Activated CD4-positive, alpha-beta T cell treated with anti-CD3 and anti-CD28 coated beads for 24 hours (primary cell): ENCODE measurements at places on chromosomes 1 and 21.

DNA sequence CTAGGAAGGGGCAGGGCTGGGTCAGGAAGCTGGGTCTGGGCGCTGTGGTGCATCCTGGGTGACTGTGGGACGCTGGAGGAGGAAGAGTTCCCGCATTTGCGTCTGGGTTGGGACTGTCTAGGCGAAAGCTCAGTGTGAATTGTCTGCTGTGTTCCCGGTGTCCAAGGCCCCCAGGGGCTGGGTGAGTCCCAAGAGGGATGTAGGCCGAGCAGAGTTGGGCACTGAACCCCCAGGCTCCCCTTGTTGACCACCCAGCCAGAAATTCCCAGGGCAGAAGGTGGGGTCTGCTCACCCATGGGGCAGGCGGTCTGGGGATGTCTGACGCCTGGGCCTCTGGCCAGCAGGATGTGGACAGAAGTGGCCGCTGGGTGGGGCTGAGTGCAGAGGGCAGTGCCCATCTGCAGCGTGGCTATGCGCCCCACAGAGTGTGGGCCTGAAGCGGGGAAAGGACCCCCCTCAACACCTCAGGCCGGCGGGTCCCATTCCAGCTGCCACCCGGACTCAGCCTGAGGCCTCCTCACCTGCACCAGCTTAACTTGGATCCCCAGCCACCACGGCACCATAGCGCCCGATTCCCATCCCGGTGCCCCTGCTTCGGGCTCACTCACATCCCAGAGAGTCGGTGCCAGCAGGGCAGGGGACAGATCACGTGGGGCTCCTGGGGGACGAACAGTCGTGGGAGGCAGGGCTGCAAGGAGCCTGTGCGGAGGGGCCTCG, 37.0 kb upstream of the POFUT2 start:
- DNase-seq = no peak

- no peak for DNase-seq
Measured at GRCh38 chr1:18883079-18883478, 19.3 kb downstream of the ALDH4A1 start.

GRCh38 chr1:101004061-101004460, 21.5 kb downstream of the DPH5 start:
- DNase-seq = no peak

GRCh38 chr1:199946305-199947155, 81.0 kb upstream of the NR5A2 start:
- no peak for DNase-seq

- DNase-seq = no peak
Measured at GRCh38 chr1:10450156-10450814, 454 bp downstream of the CORT start.

DNA sequence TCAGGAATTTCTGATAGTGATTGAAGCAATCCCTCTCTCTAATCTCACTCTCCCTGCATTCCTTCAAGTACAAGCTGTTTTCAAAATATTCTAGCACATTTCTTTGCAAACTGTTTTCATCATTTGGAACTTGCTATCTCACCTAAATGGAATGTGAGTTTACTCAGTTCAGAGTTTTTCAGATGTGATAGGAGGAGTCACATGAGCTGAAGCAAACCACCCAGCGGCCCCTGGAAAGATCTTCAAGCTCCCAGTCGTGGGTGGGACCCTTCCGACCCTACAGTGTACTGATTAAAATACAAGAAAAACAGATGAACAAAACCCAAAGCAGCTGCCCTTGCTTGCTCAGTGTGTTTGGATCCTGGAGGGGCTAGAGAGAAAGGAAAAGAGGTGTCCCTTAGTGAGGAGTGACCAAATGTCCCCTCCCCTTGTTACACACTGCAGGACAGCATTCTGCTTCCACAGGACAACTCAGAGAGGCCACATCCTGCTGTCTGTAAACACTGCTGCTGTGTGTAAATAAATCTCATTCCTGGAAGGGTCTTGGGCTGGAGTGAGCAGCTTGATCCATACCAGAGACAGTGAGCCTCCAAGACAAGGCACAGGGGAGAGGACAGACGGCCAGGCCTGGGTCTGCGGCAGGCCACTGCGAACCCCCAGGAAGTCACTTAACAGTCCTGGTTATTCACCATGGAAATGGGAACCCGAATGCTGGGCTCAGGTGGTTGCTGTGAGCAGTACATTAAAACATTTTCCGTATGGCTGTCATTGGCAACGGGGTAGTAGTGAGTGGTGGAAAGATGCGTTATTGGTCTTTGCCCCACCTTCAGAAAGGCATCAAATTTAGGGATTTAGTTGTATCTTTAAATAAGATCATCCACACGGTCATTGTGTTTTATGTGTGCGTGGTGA, 229.2 kb downstream of the RHOU start:
- no peak for DNase-seq

GRCh38 chr1:92346866-92347640, 48.2 kb downstream of the RPAP2 start:
- no peak for DNase-seq

DNA sequence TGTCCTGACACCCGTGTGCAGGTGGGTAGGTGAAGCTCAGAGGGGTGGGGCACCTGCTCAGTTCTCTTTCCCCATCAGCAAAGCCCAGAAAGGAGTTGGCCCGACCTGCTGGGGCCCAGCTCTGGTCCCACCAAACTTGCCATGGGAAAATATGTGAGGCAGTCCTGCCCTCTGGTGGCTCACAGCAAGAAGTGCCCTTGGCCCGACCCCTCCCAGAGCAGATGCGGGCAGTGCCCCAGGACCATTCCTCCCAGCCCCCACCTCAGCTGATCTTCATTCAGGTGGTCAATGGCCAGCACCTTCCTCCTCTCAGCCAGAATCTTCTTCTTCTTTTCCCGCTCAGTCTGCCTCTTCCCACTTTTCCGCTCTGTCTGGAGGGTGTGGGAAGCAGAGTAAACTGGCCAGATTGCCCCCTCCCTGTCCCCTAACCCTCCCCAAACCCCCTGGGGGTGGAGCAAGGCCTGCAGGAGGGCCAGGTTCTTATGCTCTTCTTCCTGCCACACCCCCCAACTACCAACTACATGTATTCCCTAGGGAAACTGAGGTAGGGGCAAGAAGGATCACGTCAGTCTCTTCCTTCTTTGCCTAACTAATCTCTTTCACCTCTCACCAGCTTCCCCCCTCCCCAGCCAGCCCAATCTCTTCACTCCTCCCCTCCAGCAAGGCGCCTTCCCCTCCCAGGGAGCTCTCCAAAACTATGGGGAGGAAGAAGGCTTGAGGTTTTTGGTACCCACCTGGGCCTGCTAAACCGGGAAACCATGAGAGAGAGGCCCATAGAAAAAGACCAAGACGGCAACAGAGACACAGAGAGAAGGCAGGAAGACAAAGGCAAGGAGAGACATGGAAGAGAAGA, 15.6 kb downstream of the TNNT2 start:
- no peak for DNase-seq

- DNase-seq = no peak
Measured at GRCh38 chr1:224769452-224770335, 153.6 kb downstream of the CNIH3 start.

- no peak for DNase-seq
Measured at GRCh38 chr1:153206631-153207030, 3.4 kb downstream of the LELP1 start.

DNA sequence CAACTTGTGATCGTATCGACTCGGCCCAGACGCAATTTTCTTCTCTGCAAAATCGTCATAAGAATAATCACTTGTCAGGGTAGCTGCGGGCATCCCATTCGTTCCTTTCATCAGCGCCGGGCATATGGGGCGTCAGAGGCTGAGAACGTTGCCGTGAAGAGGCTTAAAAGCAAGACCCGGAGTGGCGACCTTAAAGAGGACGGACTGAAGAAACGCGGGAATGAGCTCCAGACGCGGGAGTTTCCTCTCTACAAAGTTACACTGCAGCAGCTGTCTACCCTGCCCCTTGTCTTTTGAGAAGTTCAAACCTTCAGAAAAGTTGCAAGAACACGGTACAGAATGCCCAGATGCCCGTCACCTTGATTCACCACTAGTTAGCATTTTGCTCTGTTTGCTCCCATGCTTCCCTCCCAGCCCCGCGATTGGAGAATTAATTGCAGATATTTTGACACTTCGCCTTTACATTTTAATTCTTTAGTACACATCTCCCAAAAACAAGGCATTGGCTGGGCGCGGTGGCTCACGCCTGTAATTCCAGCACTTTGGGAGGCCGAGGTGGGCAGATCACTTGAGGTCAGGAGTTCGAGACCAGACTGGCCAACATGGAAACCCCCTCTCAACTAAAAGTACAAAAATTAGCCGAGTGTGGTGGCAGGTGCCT, 967 bp downstream of the CENPS start:
- DNase-seq = no peak

GRCh38 chr1:147046189-147046862, 108.2 kb downstream of the NBPF12 start:
- no peak for DNase-seq

DNA sequence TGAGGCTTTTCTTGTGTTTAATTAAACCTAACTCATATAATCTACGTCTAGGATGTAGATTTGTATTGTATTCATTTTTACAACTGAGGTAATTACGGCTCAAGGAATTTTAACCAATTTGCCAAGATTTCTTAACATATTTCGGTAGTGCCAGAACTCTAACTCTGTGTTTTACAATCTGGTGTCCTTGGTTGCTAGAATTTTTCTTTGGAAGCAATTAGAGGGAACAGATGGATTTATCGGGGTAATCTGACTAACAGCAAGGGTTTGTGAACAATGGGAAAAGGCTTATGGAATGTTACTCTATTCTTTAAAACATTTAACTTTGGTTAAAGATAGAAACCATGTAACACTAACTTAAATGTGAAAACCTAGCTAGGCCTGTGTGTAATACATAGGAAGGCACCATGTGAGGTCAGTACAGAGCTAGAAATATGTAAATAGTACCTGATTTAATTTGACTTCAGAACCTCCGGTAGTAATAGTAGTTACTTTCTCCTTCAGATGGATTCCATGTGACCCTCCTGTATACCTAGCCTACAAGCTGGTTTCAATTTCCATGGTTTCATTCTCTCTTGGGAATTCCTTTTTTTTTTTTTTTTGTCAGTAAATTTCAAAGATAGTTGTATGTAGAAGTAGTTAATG, 1.2 kb downstream of the MTF2 start:
- DNase-seq = no peak

- DNase-seq = no peak
Measured at GRCh38 chr1:184392779-184393522, 6.1 kb downstream of the C1orf21 start.

- no peak for DNase-seq
Measured at GRCh38 chr1:228445843-228446650, 29.4 kb upstream of the TRIM17 start.

GRCh38 chr21:32794644-32795079, 23.1 kb upstream of the PAXBP1 start:
- DNase-seq = no peak

DNA sequence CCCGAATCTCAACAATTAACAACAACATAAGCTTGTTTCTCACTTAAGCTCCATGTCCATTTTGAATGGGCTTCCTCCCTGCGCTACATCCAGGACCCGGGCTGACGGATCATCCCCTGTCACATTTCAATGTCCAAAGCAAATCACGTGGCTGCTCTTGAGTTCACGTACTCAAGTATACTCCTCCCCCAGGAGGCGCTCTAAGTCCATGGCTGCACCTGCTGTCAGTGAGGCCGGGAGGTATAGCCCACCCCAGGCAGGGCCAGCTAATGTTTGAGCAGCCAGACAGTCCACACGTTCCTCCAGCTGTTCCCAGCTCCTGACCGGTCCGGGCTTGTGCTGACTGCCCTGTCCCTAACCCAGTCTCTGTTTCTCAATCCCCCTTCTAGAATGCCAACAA, 220.8 kb downstream of the SLC35F3 start:
- DNase-seq = no peak

DNA sequence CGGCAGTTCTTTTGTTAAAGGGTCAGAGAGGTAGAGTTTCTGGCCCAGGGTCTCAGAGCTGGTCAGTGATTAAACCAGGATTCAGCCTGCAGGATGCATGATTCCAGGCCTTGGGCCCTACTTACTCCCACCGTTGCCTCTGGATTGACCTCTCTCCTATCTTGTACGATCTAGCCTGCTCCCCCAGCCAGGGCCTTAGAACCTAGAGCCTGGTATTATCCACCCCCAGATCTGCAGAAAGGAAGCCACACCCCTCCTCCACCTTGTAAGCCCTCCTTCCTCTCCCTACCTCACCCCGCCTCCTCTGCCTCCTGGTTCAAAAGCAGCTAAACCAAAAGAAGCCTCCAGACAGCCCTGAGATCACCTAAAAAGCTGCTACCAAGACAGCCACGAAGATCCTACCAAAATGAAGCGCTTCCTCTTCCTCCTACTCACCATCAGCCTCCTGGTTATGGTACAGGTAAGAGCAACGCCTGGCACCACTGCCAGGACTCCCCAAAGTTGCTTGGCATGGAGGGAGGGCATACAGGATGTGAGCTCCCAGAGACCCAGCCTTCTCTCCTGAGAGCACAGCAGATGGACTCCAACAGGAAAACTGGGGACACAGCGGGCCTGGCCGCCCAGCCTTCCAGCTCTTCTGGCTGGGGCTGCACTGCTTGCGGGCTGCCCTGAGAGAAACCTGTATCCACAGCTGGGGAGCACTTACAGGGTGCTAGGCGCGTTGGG, at the start of gene CD52:
CD52 (plus strand) TSS at position 347 of the 726 bp plus-strand sequence; CDS start at position 407, 60 bp downstream.
- peak; percentile 65 for DNase-seq

- no peak for DNase-seq
Measured at GRCh38 chr1:220967911-220968310, 88.7 kb downstream of the HLX start.

GRCh38 chr1:71081697-71082080, 854 bp upstream of the ZRANB2 start:
- DNase-seq = no peak
